CD4-positive, alpha-beta T cell (primary cell): ENCODE measurements at places on chromosomes 6 and 20.
A peak's percentile ranks its signal among the peaks of the same experiment; 100 is the strongest.

GRCh38 chr6:144613859-144614258 lies 328.7 kb downstream of the UTRN start:
- H3K36me3 ChIP-seq = no peaks in the 10 kb centered on the region
- no peaks in the 10 kb centered on the region for H3K4me1 ChIP-seq
- no peak for DNase-seq
- no peak overlapping the region for H3K4me3 ChIP-seq

- no peak overlapping the region for H3K27ac ChIP-seq
- H3K27me3 ChIP-seq = no peaks in the 10 kb centered on the region
- H3K36me3 ChIP-seq = peaks cover 3% of the 10 kb centered on the region
- H3K4me3 ChIP-seq = no peak overlapping the region
- peaks cover 4% of the 10 kb centered on the region for H3K4me1 ChIP-seq
- no peak for DNase-seq
Measured at GRCh38 chr20:33515569-33516216, 25.8 kb downstream of the CBFA2T2 start.

DNA sequence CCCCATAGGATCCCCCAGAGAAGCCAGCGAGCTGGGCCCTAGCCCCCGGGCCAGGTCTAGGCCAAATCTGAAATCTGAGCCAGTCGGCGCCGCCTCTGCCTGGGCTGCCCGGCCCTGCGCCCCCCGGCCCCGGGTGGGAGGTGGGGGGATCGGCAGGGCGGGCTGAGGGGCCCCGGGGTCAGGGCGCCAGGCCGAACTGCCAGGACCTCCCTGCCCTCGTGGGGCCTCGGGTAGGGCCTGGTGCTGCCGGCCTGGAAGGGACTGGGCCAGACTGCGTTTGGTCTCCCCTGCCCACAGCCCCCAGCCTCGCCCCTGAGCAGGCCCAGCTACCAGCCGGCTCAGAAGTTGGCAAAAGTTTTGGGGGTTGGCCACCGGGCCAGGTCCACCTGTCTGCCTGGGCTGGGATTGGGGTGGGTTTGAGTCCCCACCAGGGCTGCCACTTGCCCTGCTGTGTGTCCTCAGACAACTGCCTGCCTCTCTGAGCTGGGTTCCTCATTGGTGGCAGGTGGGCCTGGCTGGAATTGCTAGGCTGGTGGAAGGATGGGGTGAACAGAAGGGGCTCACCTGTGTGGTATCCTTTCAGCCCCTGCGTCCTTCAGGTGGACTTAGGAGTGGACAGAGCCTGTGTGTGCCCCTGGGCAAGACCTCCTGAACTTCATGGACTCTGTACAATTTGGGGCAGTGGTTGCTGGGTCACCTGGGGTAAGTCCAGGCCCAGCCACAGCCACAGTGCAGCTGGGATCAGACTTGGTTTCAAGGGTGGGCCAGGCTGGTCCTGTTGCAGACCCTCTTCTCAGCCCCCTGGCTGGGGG lies 801 bp downstream of the SRC start:
- H3K27me3 ChIP-seq = no peaks in the 10 kb centered on the region
- no peaks in the 10 kb centered on the region for H3K36me3 ChIP-seq
- DNase-seq = no peak
- peaks cover 12% of the 10 kb centered on the region for H3K4me1 ChIP-seq
- peak overlapping the region; percentile 16 for H3K4me3 ChIP-seq

GRCh38 chr6:11760015-11760473 lies 18.6 kb downstream of the ADTRP start:
- H3K27ac ChIP-seq = no peak overlapping the region
- DNase-seq = no peak
- no peak overlapping the region for H3K4me3 ChIP-seq
- no peaks in the 10 kb centered on the region for H3K36me3 ChIP-seq
- no peaks in the 10 kb centered on the region for H3K4me1 ChIP-seq

GRCh38 chr20:3848565-3848964 lies 1.9 kb downstream of the MAVS start:
- H3K4me3 ChIP-seq = no peak overlapping the region
- H3K27ac ChIP-seq = no peak overlapping the region
- no peaks in the 10 kb centered on the region for H3K27me3 ChIP-seq
- H3K36me3 ChIP-seq = peaks cover 3% of the 10 kb centered on the region
- peaks cover 27% of the 10 kb centered on the region for H3K4me1 ChIP-seq
- no peak for DNase-seq

- H3K36me3 ChIP-seq = no peaks in the 10 kb centered on the region
- H3K27ac ChIP-seq = no peak overlapping the region
- no peak for DNase-seq
- no peak overlapping the region for H3K4me3 ChIP-seq
- no peaks in the 10 kb centered on the region for H3K4me1 ChIP-seq
- H3K27me3 ChIP-seq = no peaks in the 10 kb centered on the region
Measured at GRCh38 chr6:134844120-134844519, 105.8 kb downstream of the ALDH8A1 start.

GRCh38 chr6:157462956-157463742 lies 82.2 kb downstream of the ZDHHC14 start:
- H3K36me3 ChIP-seq = no peaks in the 10 kb centered on the region
- no peaks in the 10 kb centered on the region for H3K27me3 ChIP-seq
- H3K27ac ChIP-seq = no peak overlapping the region
- peaks cover 6% of the 10 kb centered on the region for H3K4me1 ChIP-seq
- no peak for DNase-seq

- H3K4me3 ChIP-seq = no peak overlapping the region
- no peak overlapping the region for H3K27ac ChIP-seq
- no peaks in the 10 kb centered on the region for H3K36me3 ChIP-seq
- no peak for DNase-seq
Measured at GRCh38 chr6:104957301-104958177, 632 bp downstream of the LIN28B start.

- no peak overlapping the region for H3K27ac ChIP-seq
- no peaks in the 10 kb centered on the region for H3K36me3 ChIP-seq
- no peaks in the 10 kb centered on the region for H3K27me3 ChIP-seq
- H3K4me3 ChIP-seq = no peak overlapping the region
Measured at GRCh38 chr20:51815383-51816076, 13.2 kb upstream of the SALL4 start.

DNA sequence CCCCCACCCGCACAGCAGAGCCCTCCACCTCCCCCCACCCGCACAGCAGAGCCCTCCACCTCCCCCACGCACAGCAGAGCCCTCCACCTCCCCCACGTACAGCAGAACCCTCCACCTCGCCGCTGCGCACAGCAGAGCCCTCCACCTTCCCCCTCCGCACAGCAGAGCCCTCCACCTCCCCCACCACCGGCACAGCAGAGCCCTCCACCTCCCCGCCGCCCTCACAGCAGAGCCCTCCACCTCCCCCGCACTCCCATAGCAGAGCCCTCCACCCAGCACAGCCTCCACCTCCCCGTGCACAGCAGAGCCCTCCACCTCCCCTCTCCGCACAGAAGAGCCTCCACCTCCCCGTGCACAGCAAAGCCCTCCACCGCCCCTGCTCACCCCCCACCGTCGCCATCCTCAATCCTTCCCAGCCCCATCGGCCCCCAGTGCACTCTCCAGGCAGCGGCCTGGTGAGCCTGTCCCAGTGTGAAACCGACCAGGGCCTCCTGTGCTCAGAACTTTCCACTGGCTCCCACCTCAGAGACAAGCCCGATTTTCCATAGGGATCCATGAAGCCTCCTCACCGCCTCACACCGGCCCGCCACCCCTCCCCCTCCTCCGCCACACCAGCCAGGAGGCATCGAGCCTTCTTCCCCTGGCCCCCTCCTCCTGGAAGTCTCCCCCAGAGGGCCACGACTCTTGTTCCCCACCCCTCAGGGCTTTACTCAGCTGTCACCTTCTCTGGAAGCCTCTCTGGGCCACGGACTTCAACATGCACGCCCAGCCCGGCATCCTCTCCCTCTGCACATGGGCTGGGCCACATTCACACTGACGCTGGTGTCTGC lies 347.1 kb downstream of the ZFAND3 start:
- DNase-seq = no peak
- H3K4me3 ChIP-seq = no peak overlapping the region
- H3K27ac ChIP-seq = no peak overlapping the region
- H3K27me3 ChIP-seq = no peaks in the 10 kb centered on the region

DNA sequence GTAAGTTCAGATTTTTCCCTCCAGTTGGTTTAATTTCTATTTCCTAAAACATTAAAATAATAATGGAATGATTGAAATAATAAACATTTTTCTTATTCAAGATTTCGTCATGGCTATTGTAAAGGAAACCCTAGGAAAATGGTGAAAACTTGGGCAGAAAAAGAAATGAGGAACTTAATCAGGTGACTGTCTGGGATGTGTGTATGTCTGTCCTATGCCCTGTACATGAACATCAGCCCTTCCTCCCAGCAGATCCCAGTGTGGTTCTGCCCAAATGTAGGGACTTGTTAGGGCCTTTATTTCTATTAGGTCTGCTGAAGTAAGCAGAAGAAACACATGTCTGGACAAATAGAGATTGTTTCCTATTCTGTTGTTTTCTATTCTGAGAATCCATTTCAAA lies 13.1 kb downstream of the RIOK1 start:
- no peaks in the 10 kb centered on the region for H3K27me3 ChIP-seq
- peaks cover 88% of the 10 kb centered on the region for H3K36me3 ChIP-seq
- H3K4me1 ChIP-seq = no peaks in the 10 kb centered on the region
- H3K27ac ChIP-seq = no peak overlapping the region
- no peak for DNase-seq
- no peak overlapping the region for H3K4me3 ChIP-seq

GRCh38 chr20:57907131-57908000 lies 197.6 kb upstream of the PMEPA1 start:
- H3K27me3 ChIP-seq = peaks cover 11% of the 10 kb centered on the region
- no peak for DNase-seq
- H3K4me1 ChIP-seq = no peaks in the 10 kb centered on the region
- H3K4me3 ChIP-seq = no peak overlapping the region
- H3K36me3 ChIP-seq = no peaks in the 10 kb centered on the region

- H3K36me3 ChIP-seq = peaks cover 32% of the 10 kb centered on the region
- H3K4me1 ChIP-seq = peaks cover 4% of the 10 kb centered on the region
- no peak overlapping the region for H3K4me3 ChIP-seq
- no peaks in the 10 kb centered on the region for H3K27me3 ChIP-seq
Measured at GRCh38 chr6:79042088-79042798, 35.8 kb downstream of the PHIP start.

DNA sequence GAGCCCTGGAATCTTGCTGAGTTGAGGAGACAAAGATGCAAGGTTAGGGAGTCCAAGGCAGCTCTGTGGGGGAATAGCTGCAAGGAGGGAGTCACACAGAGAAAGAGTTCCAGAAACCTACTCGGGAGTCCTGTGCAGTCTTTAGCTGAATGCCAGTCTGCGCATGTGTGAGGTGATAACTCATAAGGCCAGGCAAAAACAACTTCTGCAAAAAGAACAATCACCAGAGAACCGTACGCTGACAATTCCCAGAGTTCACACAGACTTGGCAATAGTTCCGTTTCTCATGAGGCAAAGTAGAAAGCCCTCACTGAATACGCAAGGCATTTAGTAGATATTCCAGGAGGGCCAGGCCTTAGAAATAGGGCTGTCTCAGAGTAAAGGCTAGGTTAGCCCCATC lies 135.2 kb upstream of the TAB2 start:
- H3K4me3 ChIP-seq = no peak overlapping the region
- DNase-seq = no peak
- H3K27me3 ChIP-seq = no peaks in the 10 kb centered on the region
- H3K36me3 ChIP-seq = no peaks in the 10 kb centered on the region

DNA sequence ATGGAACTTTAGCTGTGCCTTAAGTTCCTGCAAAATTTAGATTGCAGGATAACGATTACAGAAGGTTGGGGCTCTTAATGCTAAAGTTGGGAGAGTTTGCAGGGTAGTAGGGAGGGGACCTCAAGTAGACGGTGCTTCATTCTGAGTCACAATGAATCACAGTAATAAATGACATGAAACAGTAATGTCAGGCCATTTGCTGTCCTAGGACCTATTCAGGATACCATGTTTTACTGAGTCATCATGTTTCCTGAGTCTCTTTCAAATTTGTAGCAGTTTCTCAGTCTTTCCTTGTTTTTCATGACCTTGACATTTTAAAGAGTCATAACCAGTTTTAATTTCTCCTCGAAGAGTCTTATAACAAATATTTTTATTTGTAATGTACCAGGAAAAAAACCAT lies 406.9 kb upstream of the MAP3K7 start:
- H3K4me1 ChIP-seq = no peaks in the 10 kb centered on the region
- H3K36me3 ChIP-seq = no peaks in the 10 kb centered on the region

GRCh38 chr6:137827411-137827940 lies 39.6 kb upstream of the TNFAIP3 start:
- no peak for DNase-seq
- H3K4me3 ChIP-seq = no peak overlapping the region
- peaks cover 38% of the 10 kb centered on the region for H3K4me1 ChIP-seq
- H3K27me3 ChIP-seq = no peaks in the 10 kb centered on the region
- no peaks in the 10 kb centered on the region for H3K36me3 ChIP-seq

DNA sequence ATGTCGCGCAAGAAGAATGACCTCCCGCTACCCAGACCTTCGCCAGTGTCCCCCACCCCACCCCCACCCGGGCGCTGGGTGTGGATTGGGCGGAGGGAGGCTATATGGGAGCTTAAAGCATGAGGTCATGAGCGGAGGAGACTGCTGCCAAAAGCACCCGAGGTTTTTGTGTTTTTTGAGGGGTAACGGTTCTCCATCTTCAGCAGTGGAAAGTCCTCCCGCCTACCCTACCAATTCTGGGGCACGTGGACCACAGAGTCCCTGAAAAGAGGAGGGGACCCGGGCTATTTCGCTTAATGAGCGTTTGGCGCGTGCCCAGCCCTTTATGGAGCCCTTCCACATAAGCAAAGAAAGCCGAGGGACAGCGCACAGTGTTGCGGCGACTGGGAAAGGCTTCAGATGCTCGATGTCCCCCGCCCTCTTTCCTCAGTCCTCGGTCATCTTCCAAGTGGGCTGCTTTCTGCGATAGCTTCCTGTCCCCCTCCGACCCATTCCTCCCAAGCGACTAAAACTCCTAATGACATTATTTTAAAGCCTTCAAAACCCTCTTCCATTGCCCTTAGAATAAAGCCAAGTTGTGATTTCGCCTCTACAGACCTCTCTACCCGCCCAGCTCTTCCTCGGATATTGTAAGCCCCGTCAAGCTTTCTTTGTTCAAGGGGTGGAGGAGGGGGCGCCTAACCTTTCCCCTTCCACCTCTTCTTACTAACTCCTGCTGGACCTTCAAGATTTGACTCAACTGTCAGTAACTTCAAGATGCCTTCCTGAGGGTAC lies 2.1 kb upstream of the TRERF1 start:
- no peaks in the 10 kb centered on the region for H3K27me3 ChIP-seq
